ENCODE measurements at places on chromosomes 6 and 20.

DNA sequence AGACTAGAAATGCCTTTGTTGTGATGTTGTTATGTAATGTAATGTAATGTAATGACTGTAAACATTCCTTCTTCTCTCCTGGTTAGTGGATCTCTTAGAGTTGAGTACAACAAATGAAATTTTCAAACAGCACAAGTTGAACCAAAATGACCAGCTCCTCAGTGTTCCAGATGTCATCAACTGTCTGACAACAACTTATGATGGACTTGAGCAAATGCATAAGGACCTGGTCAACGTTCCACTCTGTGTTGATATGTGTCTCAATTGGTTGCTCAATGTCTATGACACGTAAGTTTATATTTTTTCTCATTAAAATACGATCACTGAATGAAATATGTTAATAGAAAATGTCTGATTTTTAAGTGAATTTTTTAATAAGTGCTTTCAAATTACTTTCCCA is 496.7 kb downstream of the UTRN start:
- DNase-seq, result no peak

DNA sequence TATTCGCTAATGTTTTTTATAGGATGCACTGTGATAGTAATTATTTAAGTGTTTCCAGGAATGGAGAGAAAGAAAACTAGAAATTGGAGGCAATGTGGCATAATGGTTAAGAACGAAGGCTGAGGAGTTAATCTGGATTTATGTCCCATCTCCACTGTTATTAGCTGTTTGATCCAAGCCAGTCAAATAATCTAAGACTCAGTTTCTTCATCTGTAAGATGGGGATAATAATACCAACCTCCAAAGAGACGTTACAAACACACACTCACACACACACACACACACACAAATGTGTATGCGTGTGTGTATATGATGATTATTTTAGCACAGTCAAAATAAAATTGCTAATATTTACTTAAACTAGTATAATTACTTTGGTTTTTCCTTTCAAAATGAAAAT is 36.9 kb upstream of the TPD52L1 start:
- DNase-seq, result no peak

DNA sequence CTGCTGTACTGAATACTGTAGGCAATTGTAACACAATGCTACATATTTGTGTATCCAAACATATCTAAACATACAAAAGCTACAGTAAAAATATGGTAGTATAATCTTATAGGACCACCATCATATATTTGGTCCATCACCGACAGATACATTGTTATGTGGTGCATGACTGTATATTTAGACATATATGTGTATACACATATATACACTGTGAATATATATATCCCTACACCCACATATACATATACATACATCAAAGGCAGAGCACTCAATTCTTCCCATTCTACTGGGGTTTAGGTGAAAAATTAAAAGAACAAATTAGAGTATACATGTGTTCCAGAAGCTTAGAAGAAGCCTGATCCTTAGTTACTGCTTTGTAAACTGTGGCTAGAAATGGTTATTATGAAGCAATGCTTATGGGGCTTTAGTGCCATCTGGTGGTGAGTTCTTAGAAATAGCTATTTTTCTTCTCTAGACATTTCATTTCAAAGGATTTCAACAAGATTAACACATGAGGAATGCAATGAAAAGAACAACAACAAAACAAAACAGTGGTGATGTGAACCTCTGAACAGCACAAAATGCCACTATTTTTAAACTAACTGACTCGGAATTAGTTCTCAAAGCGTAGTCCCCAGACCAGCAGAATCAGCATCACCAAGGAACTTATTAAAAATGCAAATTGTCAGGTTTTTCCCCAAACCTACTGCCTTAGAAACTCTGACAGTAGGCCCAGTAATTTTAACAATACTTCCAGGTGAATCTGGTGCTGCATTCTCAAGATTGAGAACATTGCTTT is 38.0 kb downstream of the PKHD1 start:
- no peak for DNase-seq

DNA sequence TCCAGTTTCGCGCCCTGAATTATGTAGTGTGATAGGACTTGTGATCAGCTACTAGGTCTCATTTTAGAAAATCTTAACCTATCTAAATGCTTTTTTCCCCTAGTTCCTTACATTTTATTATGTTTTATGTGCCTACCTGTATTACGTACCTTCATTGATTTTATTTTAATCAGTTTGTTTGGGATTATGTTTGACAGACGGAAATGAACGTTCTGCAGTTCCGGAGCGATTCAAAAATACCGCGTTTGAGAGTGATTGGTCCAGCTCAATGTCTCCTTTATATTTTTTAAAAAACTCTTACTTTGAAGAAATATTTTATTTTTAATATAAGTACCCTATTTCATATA is 114.3 kb upstream of the BTN3A2 start:
- DNase-seq, result no peak

DNA sequence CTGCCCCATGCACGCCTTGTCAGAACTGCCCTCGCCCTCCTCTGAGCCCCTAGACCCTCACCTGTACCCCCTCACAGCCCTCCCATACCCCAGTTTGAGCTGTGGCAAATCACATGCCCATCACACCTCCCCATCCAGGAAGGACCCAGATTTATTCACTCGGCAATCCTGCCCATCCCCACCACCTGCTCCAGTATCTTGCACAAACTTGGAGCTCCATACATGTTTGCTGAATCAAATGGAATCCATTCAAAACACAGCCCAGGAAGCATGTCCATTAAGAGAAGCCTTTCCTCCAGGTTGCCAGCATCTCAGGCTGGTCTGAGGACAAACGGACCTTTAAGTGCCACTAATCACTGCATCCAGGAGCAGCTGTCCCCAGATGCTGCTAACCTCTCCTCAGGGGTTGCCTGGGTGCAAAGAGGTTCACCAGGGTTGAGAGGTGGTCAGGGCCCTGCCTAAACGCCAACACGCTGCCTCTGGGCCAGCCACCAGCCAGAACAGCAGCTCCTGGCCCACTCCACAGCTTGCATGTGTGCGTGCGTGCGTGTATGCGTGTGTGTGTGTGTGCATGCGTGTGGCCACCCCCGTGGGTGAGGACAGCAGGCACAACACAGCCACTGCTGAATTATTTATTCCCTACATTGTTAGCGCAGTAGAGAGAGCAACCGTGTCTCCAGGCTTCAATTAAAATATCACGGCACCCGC is 31.0 kb downstream of the GRM4 start:
- DNase-seq, result no peak

GRCh38 chr6:161292145-161292544 is 18.3 kb upstream of the AGPAT4 start:
- DNase-seq, result no peak

GRCh38 chr6:76004202-76004601 is 68.3 kb downstream of the IMPG1 start:
- no peak for DNase-seq

DNA sequence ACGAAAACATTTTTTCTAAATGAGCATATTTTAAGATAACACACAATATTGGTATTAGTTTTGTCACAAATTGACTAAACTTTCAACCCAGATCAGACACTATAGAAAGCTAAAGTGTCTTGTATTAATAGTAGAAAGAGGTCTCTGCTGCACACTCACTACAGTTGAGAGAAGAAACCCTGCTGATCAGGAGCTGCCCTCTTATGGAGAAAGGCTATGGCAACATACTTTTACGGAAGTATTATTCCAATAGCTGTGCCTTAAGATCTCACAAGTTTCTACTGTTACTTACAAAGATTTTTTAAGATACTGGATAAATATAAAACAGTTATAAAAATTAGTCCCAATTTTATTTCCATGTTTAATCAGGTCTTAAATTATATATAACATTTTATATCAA is 155.7 kb downstream of the RIMS1 start:
- peak; percentile 25 for DNase-seq

DNA sequence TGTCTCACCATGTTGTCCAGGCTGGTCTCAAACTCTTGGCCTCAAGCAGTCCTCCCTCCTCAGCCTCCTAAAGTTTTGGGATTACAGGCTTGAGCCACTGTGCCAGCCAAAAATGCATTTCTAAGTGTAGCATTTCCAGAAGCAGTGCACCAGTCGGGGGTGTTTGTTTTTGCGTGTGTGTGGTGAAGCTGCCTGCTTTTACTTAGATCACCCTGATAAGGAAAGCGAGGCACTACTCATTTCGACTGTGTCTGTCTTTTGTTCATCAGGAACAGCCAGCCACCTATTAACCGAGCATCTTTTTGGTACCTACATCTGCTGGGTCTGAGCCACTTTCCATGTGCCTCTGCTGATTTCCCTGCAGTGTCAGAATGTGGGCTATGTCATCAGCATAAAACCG is 18.7 kb downstream of the SIRT5 start:
- no peak for DNase-seq

DNA sequence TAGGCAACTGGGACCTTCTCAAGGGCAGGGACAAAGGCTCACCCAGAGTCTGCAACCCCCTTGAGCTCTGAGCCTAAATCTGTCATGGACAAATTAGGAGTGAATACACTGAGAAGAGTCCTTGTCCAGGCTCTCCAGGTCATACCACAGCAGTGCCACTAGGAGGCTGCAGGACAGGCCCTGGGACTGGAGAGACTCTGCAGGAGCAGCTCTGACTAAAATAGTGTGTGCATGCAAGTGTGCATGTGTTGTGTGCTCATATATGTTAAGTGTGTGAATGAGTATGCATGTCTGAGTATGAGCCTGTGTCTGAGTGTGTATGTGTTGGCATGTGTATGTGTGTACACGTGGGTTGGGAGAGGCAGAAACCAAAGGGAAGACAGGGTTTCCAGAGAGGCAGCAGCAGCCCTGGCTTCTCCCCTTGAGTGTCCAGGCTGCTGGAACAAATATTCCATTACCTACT is 27.1 kb downstream of the MRPL14 start:
- no peak for DNase-seq

Data from DMS 273 treated with DMSO at 0.1 percent for 48 hours (cell line).